ENCODE measurements at places on chromosomes 6 and 20. TPM values are rescaled to one million over a fixed set of nuclear protein-coding genes. Genes with fewer than 3 reads are reported as not detected.

Gene HLA-DQB1
- not detected for total RNA-seq

Gene PRRT1
- total RNA-seq = 0.58 TPM

Gene CLPSL2
- 0.53 TPM for total RNA-seq

Gene CRIP3
- 0.27 TPM for total RNA-seq

Gene PDE10A
- 22.6 TPM for total RNA-seq

Gene LINC00237
- total RNA-seq = not detected

Gene SEL1L2
- total RNA-seq = not detected

Measured in A549 treated with AZD2906 at 1 μM for 4 hours (cell line).